ENCODE measurements at places on chromosomes 2 and 18.

DNA sequence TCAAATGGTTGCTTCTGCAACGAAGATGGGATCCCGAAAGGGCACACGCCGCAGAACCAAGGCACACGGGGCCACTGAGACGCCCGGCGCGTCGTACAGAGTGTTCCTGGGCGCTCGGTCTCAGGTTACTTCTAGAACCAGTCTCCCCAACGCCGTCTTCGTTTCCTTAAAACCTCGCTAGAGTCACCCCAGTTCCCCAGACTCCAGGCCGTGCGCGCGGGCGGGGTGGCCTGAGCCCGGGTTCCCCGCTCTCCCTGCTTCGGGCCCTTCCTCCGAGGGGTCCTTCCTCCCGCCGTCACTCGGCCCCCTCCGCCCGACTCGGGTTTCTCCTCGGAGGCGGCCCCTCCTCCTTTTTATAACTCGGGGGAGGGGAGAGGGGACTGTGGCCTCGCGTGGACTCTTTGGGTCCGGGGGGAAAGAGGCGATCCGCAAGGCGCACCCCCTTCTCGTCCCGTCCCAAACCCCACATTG, 774 bp upstream of the FZD7 start:
- no peak for DNase-seq

DNA sequence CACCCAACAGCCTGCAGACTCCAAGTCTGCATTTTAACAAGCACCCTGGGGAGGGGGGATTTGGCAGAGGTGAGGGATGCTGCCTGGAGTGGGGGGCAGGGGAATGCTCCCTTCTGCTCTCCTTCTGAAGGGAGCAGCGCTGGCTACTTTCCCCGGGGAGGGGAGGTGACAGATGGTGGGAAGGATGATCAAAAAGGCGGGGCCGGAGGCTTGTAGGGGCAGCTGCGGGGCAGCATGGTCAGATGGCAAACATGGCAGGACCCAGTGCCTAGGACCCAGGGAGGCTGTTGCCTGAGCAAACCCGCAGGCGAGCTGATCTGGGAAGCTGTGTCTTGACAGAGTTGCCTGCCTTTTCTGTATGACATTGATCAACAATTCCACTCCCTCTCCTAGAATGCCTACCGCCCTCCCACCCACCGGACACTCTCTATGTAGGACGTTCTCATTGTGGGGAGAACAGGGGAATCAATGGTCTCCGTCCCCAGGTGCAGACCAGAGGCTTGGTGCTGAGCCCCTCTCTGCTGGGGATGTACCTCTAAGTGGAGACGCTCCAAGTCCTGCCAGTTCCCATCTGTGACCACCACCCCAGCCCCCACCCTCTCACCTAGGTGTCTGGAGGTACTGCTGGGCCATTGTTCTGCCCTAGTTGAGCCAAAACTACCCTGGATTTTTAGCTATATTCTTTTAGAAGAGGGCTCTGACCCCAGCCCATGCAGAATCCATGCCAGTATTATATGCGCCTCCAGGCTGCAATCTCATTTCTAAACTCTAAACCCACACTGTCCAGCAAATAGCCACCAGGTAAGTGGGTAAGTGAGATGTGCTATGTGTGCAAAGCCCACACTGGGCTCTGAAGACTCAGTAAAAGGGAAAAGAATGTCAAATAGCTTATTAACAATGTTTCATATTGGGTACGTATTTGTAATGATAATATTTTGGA, 89.7 kb upstream of the SEC11C start:
- DNase-seq = no peak

- no peak for DNase-seq
These were observed 13.7 kb downstream of the RUFY4 start for GRCh38 chr2:218082586-218083351.

DNA sequence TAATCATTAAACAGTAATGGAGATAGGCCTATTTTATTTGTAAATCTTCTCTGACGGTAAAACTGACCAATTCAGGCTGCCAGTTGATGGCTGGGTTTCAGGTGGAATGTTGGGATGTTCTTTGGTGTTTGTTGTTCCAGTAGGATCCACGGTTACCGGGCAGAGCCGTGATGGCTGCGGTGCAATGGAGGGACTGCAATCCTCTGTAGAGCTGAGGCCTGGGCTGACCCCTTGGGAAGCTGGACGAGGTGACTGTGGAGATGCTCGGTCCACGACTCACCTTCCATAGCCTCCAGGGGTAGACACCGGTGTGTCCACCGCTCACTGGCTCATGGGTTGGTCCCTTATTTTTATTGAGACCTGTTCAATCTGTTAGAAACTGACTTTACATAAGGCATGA, 42.5 kb downstream of the ZNF519 start:
- no peak for DNase-seq

- DNase-seq = no peak
These were observed 12.9 kb upstream of the RPL37A start for GRCh38 chr2:216485745-216486144.

- DNase-seq = no peak
These were observed 27.7 kb downstream of the FAM110C start for GRCh38 chr2:18402-19271.

DNA sequence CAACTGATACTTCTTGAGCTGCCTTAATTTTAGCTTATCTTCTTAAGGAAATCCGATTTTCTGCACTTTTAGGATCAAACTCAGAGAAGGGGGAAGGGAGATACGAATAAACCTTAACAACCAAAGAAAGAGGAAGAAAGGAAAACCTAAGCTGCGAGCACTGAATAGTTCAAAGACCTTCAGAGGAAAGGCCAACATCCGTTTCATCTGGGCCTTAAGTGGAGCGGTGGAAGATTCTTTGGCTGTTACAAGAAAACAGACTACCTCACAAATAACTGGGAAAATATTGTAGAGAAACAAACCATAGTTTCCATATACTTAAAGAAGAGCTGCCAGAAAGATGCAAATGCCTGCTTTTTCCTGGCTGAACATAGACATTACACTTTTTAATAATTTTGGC, 43.6 kb downstream of the VIT start:
- DNase-seq = no peak

- DNase-seq = no peak
These were observed 8.7 kb upstream of the GPR155 start for GRCh38 chr2:174495365-174496012.

- no peak for DNase-seq
These were observed 41.4 kb upstream of the ITGB6 start for GRCh38 chr2:160241251-160242137.
